AG04449 (cell line): ENCODE measurements at places on chromosomes 3 and 15.
A peak's percentile ranks its signal among the peaks of the same experiment; 100 is the strongest.

DNA sequence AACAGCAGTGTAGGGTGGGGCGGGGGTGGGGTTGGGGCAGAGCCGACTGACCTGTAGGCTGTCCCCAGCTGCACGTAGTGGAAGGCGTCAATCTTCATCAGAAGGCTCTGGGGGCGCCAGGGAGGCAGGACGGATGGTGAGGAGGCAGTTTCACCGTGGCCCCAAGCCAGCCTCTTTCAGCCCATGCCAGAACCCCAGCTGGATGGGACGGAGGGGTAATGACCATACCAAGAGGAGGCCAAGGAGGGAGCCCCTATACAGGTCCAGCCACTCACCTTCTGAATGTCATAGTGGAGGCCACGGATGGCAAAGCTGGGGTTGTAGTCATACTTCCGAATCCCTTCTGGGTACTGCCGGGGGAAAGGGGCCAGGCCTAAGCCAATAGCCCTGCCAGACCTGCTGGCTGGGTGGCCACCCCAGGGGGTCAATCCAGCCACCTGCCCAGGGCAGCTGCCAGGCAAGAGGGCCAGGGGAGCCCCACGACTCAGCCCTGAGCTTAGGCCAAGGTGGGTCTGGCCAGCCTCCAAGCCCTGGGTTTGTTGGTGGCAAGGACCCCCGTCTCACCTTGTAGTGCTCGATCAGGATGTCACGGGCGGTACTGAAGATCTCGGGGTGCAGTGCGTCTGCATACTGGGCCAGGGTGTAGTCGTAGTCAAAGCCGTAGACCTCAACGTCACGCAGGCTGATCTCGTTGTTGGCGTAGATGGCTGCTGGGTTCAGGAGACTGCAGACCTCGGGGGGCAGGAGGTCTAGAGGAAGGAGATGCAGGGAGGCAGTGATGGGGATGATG lies 4.9 kb downstream of the NT5DC2 start:
- DNase-seq, result no peak

DNA sequence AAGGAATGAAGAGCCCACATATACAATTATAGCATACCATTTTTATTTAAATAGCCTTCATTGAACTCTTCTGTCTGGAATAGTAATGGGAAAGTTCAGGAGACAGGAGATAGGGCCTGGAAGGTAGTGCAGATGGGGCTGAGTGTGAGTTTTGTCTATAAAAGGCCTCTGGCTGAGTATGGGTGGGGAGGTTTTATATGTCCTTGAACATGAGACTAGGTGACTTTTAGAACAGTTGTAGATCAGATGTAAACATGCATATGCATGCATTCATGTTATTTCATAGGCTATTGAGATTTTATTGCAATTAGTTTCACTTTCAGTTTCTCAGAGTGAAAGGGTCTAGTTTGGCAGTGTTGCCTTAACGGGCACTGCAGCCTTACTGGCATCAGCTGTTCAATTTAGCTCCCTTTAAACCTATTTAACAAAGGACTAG lies 27.1 kb downstream of the CGGBP1 start:
- no peak for DNase-seq

GRCh38 chr3:146189519-146190173 lies 28.7 kb upstream of the PLOD2 start:
- no peak for DNase-seq

- DNase-seq, result no peak
These were observed 15.8 kb downstream of the CSPG4 start for GRCh38 chr15:75696854-75697259.

DNA sequence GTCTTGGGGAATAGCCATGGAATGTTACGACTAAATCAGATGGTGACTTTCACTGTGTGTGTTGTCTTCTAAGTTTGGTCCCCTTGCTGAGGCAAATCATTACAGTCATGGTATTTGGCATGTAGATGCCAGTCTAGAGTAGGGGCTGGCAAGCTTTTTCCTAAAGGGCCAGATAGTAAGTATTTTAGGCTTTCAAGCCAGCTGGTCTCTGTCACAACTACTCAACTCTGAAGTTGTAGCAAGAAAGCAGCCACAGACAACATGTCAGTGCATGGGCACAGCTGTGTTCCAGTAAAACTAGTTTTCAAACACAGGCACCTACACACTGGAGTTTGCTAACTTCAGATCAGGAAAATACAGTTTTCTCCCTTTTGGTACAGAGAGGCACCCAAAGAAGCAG lies 39.3 kb downstream of the CCR3 start:
- DNase-seq, result no peak

- DNase-seq, result no peak
These were observed 10.9 kb upstream of the FAM107A start for GRCh38 chr3:58588030-58588614.

DNA sequence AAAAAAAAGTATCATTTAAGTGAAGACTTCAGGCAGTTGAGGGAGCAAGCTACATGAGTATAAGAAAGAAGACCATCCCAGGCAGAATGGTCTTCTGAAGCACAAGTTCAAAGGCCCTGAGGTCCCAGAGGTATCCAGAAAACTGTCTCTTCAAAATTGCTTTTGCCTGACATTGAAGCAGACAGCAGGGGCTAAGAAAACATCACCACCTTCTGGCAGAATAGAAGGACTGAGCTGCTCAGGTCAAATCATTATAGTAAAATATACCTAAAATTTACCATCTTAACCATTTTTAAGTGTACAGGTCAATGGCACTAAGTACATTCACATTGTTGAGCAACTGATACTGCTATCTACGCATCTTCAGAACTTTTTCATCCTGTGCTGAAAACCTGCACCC lies 16.4 kb downstream of the GPR160 start:
- DNase-seq, result no peak

- DNase-seq, result no peak
These were observed 140.5 kb downstream of the LRRK1 start for GRCh38 chr15:101059381-101060341.

- no peak for DNase-seq
These were observed 6.9 kb downstream of the CYFIP1 start for GRCh38 chr15:22973286-22973685.

GRCh38 chr3:53079791-53080555 lies 34.1 kb upstream of the SFMBT1 start:
- no peak for DNase-seq

GRCh38 chr3:73391984-73392383 lies 232.8 kb downstream of the PDZRN3 start:
- DNase-seq, result no peak

GRCh38 chr3:192957441-192958021 lies 39.9 kb upstream of the MB21D2 start:
- DNase-seq, result peak; percentile 65

DNA sequence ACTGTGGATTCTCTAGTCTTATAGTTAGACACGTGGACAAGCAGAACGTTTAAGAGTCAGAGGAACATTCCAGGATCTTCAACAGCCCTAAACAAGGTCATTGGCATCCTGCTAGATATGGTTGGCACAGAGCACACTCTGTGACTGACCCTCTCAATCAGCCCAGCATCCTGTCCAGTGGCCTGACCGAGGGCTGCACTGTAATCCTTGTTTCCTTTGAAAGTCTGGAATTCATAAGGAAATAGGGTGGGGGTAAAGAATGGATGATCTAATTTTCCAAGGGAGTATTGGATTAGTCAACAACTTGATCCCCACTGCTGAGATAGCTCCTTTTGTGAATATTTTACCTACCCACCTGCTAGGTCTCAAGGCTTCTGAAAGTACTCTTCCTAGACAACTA lies 94.5 kb upstream of the DLG1 start:
- no peak for DNase-seq

GRCh38 chr15:48177383-48177765 lies 721 bp downstream of the MYEF2 start:
- DNase-seq, result no peak

DNA sequence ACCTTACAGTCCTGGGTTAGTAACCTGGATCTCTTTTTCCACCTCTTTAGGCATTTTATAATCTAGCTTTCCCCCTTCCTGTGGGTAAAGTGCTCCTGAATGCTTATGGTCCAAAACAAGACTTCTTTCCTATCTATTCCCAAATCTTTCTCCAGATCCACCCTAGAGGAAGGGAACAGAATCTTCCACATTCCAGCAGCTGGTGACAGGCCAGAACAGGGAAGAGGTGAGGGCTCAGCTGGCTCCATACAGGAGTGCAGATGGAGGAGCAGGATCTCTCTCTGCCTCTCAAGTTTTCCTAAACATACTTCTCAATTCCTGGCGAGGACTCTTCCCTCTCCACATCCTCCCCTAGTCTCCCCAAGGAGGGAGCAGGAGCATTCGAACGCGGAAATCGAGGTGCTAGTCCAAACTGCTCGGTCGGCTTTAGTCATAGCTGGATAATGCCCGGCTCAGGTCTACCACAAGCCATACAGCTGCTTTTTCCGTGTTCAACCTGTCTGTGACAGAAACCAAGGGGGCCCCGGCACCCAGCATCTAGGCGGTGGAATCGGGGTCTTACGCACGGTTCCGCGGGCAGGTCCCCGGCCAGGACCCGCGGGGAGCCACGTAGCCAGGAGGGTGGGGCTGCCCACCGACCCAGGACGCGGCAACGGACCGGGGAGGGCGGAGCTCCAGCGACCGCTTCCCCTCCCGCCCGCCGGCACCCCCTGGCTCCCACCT lies 4.0 kb downstream of the RASSF1 start:
- no peak for DNase-seq

DNA sequence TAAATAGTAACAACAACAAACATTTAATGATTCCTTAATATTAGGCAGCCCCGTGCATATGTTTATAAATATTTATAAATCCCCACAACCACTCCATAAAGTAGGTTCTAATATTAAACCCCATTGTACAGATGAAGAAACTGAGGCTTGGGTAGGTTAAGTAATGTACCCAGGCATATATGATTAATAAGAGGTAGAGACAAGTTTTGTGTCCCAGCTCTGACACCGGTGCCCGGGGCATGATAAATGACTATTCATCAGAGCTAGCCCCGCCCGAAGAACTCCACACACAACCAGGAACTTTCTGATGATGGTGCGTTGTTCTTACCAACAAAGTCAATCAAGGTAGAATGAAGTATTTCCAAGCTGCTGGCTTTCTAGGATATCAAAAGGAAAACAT lies 19.4 kb downstream of the CDCP1 start:
- DNase-seq, result no peak

- DNase-seq, result no peak
These were observed 39.1 kb downstream of the SEMA5B start for GRCh38 chr3:122988508-122988907.

DNA sequence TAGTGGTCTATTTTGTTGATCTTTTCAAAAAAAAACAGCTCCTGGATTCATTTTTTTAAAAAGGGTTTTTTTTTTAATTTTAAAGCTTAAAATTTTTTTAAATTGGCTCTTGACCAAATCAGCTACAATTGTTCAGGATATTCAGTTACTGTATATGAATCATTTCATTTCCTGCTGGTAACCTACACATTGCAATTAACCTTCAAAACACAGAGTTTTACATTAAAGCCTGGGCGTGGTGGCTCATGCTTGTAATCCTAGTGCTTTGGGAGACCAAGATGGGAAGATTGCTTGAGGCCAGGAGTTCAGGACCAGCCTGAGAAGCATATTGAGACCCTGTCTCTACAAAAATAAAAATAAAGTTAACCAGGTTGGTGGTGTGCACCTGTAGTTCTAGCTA lies 163.4 kb downstream of the ALDH1A2 start:
- DNase-seq, result no peak

- DNase-seq, result no peak
These were observed 33.3 kb upstream of the PAQR5 start for GRCh38 chr15:69265347-69265955.

- DNase-seq, result no peak
These were observed 51.7 kb upstream of the SMAD3 start for GRCh38 chr15:67013696-67014095.

GRCh38 chr3:122318620-122319019 lies 6.4 kb upstream of the CSTA start:
- no peak for DNase-seq

GRCh38 chr3:194632226-194632808 lies 902 bp downstream of the TMEM44 start:
- no peak for DNase-seq

DNA sequence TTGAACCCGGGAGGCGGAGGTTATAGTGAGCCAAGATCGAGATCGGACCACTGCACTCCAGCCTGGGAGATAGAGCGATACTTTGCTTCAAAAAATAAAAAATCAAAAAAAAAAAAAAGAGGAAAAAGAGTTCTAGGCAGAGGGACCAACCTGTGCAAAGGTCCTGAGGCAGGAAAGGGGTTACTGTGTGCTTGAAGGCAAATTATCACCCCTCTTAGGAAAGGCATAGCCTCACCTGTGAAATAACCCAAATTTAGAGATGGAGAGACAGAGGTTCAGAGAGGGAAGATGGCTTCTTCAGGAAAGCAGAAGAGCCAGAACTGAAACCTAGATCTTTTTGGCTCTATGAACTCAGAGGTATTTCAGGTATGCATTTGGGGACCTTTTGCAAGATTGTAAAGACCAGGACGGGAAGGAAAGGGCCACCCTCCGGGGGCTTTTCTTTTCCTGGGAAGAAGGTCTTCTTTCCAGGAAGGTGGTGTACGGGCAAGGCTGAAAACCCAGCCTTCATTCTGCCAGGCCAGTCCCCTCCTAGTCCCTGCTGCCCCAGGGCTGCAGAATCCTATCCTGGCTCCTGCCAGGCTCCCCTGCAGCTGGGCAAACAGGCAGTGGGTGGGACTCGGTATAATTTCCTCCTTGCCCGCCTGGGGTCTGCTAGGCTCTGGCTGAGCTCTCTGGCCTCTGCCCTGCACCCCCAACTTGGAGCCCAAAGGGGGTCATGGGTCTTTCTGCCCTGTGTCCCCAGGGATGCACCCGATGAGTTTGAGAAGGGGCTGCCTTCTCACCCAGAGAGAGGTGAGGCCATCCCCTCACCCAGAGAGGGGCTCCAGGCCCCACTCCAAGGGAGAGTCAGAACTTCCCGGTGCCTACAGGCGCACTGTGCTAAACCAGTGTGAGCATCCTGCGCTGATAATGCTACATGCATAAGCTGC lies 14.4 kb upstream of the CSK start:
- no peak for DNase-seq

- no peak for DNase-seq
These were observed 641.1 kb upstream of the BCHE start for GRCh38 chr3:166478356-166478755.

DNA sequence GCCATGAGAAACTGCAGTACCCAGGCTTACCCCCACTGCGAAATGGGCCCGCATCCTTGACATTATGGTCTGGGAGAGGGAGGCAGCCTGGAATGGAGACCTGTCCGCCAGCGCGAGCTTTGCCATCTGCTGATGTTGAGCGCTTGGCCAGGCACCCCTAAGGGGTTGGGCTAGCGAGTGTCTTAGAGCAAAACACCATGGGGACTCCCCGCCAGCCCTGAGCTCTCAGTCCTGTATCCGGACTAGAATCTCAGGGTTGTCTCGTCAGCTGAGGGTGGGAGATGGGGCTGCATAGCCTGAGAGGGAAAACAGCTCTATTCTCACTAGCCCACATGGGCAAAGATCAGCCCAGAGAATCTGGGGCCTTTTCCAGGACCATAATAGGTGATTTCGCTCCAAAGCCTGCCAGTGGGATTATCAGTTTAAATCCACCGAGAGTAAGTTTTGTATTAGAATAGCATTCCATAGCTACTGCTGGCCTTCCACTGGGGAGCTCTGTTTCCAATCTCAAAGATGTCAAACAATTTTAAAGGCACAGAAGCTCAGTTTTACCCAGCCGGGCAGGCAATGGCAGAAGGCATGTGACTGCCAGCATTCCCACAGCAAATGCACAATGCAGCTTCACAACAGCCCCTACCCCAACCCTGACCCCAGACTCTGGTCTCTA lies 167.5 kb upstream of the TPM1 start:
- no peak for DNase-seq
